ENCODE measurements at places on chromosomes 1 and 21.
A peak's percentile ranks its signal among the peaks of the same experiment; 100 is the strongest.

DNA sequence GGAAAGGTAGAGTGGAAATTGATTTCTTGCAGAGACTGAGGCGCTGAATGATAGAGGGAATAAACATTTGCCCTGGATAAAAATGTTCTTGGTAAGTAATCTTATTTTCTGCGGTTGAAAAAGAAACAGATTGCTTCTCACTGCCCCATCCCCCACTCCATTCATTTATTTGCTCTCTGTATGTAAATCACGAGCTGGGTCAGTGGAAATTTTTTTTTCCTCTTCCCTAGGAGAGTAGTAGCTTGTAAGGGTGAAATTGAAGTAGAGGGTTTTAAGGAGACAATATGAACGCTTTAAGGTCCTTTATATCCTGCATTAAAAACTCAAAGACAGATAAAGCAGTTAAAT is 1.4 kb upstream of the BRINP3 start:
- DNase-seq, result peak; percentile 12

GRCh38 chr1:41363591-41364320 is 2.5 kb downstream of the FOXO6 start:
- no peak for DNase-seq

- DNase-seq, result no peak
Observed at GRCh38 chr1:32759997-32760623, 57.0 kb downstream of the YARS1 start.

GRCh38 chr1:51950701-51951100 is 39.8 kb downstream of the RAB3B start:
- no peak for DNase-seq

GRCh38 chr1:243910607-243911006 is 60.6 kb upstream of the AKT3 start:
- DNase-seq, result no peak

DNA sequence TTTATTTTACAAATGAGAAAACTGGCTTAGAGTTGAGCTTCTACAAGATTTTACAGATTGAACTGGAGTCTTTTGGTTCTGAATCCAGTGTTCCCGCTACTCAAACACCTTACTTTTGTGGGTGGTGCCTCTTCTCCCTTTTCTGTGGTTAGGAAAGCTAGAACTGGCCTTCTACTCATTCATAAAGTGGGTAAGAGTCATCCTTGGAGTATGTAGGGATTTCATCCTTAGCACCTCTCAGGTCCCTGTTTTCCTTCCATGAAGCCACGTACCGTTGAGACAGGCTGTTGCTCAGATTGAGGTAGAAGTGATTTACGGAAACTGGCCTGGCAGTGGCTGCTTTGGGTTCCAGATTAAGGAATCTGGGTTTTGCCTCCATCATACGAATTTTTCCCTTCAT is 35.8 kb downstream of the WNT4 start:
- DNase-seq, result no peak

- DNase-seq, result peak; percentile 4
Observed at GRCh38 chr1:53604291-53604919, 134.6 kb downstream of the GLIS1 start.

DNA sequence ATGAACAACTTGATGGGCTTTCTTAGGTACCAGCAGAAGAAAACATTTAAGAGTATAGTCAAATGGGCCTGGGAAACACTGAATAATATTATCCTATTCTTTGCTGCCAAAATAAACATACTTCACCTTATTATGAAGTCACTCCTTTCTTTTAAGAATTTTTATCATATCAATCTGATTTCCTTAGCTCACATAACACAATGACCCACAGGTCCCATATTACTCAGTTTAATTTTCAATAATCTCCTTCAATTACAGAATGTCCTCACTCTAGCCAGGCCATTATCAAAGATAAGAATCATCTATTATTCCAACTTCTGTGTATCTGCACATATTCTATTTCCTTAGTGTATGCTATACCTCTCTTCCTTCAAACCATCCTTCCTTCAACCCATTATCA is 63.0 kb downstream of the PIGK start:
- DNase-seq, result no peak

- DNase-seq, result peak; percentile 45
Observed at GRCh38 chr1:85464497-85465098, 361 bp downstream of the DDAH1 start.
